ENCODE measurements at places on chromosomes 5 and 9.

GRCh38 chr9:123925161-123925560 lies 4.8 kb downstream of the DENND1A start:
- DNase-seq, result no peak

- DNase-seq, result no peak
Observed at GRCh38 chr9:33388110-33388994, 14.0 kb downstream of the AQP7 start.

- no peak for DNase-seq
Observed at GRCh38 chr5:54484219-54484894, 28.9 kb downstream of the HSPB3 start.

DNA sequence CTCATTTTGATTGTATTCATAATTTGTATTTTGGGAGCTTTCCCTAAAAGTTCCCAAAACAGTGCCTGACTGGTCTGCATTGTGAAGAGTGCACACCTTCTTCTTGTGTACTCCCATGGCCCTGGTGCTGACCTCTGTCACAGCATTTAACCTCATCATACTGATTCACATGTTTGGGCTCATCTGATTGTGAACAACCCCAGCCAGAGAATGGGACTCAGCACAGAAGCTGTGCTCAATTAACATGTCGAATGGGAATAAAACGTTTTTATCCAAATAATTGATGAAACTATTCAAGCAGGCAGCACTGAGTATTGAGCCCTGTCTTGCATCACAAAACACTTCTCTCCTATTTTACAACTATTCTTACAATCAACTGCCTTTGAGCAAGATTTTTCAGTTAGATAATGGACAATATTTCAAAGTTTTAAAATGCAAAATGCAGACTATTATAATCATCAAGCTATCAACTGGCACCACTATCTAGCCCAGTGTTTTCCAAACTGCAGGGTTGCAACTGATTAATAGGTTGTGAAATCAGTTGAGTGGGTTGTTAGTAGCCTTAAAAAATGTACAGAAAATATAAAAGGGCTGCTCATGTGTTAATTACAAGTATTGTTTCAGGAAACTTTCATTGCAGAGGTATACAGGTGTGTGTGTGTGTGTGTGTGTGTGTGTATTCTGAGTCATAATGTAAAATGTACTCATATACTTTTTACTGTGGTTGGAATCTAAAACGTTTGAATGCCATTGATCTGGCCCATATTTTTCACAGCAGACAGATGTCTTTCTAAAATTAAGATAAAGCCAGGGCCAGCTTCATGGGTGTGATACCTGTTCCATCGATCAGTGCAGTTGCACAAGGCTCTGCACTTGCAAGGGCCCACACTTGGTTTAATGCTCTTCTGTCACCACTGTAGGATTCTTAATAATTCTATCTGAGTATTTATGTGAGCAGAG lies 190.5 kb downstream of the PIK3R1 start:
- peak; percentile 33 for DNase-seq

GRCh38 chr5:73851471-73852181 lies 225.6 kb downstream of the ARHGEF28 start:
- DNase-seq, result no peak

- DNase-seq, result no peak
Observed at GRCh38 chr5:173456751-173457171, 128.5 kb upstream of the STC2 start.

- no peak for DNase-seq
Observed at GRCh38 chr5:61467766-61468482, 135.9 kb downstream of the ZSWIM6 start.

DNA sequence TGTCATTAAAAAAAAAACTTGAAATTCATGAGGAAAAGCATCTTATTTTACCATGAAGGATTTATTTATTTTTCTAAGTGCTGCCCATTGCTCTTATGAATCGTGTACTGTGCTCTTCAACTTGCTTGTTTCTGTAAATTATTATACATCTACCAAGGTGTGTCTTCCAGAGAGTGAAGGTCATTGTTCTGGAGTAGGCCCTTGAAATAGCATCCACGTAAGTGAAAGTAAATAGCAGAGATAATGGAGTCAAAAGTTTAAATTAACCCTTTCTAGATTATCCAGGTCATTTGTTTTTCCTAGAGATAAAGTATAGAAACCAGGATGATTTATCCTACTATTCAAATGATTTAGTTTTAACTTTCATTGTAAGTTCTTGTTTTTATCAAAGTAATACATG lies 473.1 kb downstream of the DIRAS2 start:
- DNase-seq, result no peak

DNA sequence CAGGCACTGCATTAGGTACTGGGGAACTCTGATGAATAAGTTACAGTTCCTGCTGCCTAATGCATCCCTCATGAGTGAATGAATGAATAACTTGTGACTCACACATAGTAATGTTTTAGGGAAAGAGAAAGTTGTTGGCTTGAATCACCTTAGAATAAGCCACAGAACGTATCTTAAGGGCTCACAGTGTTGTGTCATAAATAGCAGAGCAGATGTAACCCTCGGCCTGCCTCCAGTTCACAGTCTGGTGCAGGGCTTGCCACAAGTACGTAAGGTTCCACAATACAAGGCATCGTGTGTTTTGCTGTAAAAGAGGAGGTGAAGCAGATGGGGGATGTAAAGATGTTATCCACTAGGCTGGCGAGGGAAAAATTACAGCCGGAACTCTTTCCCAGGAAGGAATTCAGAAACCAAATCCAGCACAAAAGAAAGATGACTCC lies 218.7 kb downstream of the TRPM3 start:
- DNase-seq, result no peak

DNA sequence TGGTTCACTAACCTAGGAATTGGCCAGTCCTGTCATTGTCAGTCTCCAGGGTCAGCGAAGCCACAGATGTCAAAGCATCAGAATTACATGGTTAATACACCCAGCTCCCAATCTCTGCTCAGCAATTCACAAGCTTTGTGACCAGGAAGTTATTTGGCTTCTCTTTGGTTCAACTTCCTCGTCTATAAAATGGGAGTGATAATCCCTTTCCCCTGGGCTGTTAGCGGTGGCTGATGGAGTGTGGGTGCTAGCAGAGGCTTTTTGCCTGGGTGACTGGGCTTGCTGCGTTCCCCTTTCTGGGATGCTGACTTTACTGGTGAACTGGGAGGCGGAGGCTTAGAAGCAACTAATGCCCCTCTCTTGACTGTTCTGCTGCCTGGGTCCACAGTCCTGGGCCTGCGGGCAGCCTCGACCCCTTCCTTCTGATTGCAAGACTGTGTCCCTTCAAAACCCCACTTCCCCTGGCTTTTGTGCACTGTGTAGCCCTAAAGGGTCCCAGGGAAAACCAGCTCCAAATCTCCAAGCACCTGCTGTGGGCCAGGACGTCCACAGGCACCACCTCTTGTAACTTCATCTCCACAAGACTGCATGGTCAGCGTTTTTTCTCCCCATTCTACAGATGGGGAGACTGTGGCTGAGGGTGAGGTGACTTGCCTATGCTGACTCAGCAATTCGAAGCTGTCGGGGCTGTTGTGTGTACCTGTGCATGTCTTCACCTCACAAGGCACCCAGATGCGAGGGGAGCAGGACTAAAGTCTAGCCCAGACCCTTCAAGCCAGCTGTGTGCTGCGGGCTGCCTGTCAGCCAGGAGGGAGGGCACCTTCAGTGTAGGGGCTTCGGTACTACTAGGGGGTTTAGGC lies 45.2 kb upstream of the NEURL1B start:
- no peak for DNase-seq

GRCh38 chr5:179800696-179801201 lies 5.9 kb downstream of the MGAT4B start:
- DNase-seq, result no peak

- DNase-seq, result no peak
Observed at GRCh38 chr5:31291323-31291854, 97.9 kb downstream of the CDH6 start.
